ENCODE measurements at places on chromosomes 7 and 10.

DNA sequence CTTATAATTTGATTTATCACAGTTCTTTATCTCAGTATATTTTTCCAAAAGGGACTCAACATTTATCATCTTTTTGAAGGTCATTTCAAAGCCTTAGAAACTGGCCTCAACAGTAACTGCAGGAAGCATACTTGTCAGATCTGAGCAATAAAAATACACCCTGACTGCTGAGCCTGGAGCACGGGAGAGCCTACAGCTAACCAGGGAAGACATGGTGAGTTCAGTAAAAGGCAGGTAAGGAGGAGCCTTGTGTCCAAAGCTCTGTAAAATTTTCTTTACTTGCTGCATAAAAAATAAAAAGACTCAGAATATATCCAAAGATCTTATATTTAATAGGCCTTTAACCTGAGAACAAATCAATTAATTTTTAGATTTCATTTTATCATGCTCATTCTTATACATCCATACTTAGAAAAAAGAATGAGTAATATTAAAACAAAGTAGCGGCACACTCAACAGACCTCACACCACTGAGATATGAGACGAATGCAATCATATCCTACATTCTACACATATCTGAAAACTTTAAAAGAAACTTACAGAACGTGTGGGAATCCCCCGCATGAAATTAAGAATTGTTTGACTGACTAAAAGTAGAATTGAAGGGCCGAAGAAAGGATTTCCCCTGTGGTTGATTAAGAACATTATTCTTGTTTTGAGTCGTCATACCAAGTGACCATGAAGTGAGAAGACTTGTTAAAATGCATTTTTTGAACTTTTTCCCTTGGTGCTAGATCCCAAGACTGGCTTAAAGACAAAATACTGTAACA lies 296.4 kb upstream of the MKLN1 start:
- no peak for DNase-seq

DNA sequence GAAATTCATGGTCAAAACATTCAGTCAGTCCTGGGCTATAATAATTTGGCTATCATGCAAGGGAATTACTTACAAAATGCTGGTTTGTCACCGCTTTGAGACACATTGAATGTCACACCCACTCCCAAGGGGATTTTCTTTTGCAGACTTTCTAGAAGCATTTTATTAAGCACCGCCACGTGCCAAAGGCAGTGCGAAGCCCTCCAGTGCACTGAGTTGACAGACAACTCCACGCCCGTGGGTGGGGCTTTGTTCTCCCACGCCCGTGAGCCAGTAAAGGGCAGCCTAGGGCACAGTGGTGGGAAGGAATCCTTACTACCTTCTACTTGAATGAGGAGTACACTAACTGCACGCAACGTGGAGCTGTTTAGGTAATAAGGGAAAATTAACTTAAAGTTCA lies 515.8 kb downstream of the KCNMA1 start:
- DNase-seq = no peak

DNA sequence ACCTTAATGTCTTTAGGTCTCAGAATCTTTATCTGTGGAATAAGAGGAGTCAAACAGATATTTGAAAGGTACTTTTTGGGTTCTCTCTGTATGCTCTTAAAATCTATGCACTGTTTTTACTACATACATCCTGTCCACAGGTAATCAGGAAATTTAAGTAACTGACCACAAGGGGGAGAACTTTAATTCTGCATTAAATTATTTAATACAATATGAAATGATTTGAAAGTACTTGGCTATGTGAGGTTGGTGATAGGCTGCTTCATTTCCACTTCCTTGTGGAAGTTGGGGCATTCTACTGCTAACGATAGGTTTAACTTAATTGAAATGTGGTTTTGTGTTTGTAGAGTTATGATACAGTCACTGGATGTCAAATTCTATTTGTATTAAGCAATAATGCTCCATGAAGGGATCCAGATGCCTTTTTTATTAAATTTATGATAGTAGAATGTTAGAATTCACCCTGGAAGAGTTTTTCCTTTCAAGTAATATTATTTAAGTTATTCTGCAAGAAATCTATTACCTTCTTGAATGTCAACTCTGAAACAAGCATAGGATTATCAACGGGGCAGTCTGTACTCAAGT lies 6.0 kb downstream of the TEX47 start:
- DNase-seq = peak; percentile 23

DNA sequence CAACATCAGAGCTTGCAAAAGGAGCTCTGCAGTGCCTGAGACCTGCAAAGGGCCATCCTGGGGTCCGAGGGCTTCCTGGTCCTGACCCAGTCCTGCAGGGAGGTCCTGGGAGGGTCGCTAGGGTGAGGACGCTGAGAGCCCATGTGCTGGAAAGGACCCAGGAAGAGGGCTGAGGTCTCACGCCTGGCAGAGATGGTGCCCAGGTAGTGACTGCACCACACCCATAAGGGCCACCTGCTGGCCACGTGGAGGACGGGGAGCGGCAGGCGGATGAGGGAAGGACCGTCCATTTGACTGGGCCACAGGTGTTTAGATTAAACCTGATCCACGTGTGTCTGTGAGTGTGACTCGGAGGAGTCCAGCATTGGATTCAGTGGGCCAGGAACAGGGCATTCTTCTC lies 392.8 kb downstream of the DNAJB6 start:
- no peak for DNase-seq

- no peak for DNase-seq
Measured at GRCh38 chr7:111785076-111785475, 222.8 kb upstream of the IMMP2L start.

DNA sequence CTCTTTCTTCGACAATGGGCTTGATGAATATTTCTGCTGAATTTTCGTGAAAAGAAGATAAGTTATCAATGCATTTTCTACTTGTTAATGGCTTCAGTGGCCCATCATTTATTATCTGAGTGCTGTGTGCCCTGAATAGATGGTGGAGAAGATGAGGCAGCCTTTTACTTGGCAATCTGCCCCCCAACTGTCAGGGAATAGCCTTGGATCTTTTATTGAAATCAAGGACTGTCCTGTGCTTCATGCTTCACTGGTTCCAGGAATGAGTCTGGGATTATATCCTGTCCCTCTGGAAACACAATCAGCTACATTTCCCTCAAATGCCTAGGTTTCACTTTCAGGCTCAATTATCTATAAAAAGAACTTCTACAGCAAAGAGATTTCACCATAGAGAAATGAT lies 75.9 kb upstream of the NXPH1 start:
- DNase-seq = no peak

- DNase-seq = no peak
Measured at GRCh38 chr7:143401265-143401664, 7.4 kb downstream of the EPHA1 start.

DNA sequence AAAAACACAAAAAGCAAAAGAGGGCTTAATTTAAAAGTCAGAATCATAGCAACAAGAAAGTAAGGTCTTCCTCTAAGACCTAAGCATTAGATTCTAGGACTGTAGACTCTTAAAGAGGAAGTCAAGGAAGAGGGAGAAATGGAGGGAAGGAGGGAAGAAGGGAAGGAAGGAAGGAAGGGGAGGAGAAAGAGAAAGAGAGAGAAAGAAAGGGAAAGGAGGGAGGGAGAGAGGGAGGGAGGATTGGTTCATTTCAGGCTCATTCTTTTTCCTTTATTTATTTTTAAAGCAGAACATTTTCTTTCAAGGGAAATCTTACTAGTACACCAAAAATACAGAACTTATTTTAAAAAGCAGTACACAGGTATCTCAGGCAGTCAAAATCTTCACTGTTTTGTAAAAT lies 81.1 kb downstream of the DLG5 start:
- no peak for DNase-seq

GRCh38 chr7:30555525-30555924 lies 39.2 kb upstream of the GARS1 start:
- no peak for DNase-seq

- DNase-seq = no peak
Measured at GRCh38 chr10:48681740-48682139, 2.9 kb upstream of the WDFY4 start.

DNA sequence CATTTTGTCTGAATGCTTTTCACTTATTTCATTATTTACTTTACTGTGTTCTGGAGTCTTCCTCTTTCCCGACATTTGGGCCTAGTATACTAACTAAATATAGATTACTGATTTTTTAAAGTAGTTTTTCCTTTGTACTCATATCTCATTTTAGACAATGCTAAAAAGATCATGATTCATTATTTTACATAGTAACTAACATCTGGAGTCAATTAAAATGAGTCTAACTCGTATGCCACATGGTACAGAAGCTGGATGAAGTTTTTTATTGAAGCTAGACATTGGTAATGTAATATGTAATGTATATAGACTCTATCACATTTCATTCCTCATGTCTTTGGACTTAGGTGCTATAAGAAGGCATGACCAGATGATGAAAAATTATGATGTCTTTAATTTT lies 156.3 kb upstream of the HGF start:
- peak; percentile 17 for DNase-seq

- DNase-seq = peak; percentile 55
Measured at GRCh38 chr7:128904381-128905197, 5.9 kb downstream of the KCP start.

- no peak for DNase-seq
Measured at GRCh38 chr10:13593535-13593934, 6.8 kb downstream of the PRPF18 start.

- DNase-seq = no peak
Measured at GRCh38 chr7:70592171-70592570, 539.8 kb upstream of the GALNT17 start.

- DNase-seq = no peak
Measured at GRCh38 chr7:128090492-128090891, 59.3 kb upstream of the LRRC4 start.

- no peak for DNase-seq
Measured at GRCh38 chr10:61844116-61844822, 57.2 kb upstream of the ARID5B start.

DNA sequence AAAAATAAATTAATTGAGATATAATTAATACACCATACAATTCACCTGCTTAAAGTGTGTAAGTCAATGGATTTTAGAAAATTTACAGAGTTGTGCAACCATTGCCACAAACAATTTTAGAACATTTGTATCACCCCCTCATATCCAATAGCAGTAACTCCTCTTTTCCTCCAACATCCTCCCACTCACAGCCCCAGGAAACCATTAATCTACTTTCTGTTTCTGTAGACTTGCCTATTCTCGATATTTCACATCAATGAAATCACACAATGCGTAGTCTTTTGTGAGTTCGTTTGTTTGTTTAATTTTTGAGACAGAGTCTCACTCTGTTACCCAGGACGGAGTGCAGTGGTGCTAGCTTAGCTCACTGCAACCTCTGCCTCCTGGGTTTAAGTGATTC lies 13.7 kb upstream of the HERC4 start:
- DNase-seq = no peak

DNA sequence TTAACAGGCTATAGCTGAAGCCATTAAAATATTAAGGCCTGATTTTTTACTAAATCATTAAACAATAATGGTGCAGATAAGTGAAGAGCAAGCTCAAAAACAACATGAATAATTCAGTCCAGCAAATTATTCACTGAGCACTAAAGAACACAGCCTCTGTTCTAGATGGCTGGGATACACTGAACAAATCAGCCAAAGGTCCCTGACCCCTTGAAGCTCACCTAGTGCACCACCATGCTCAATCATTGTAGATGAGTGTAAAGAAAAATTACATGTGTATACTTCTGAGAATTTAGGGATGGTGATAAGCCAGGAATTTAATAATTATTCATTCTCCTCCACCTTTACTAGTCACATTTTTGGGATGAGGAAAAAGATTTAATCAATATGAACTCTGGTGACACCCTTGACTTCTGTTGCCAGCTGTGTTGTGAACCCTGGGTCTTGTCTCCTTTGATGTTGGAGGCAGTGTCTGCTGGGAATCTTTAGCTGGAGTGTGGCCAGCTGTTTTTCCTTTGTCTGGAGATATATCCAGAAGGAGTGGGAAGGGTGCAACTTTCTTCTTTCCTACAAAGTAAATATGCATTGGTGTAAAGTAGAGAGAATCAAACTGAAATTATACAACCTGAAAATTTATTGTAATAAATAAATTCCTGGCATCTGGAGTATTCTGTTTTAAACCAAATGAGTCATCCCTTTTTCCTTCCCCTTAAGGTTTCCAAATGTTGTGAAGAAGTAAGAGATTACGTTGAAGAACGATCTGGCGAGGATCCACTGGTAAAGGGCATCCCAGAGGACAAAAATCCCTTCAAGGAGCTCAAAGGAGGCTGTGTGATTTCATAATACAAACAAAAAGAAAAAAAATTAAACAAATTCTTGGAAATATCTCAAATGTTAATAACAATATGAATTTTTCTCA lies 4.0 kb downstream of the GNGT1 start:
- no peak for DNase-seq

- no peak for DNase-seq
Measured at GRCh38 chr10:17682236-17682946, 38.4 kb downstream of the STAM start.

GRCh38 chr10:12154516-12154915 lies 25.0 kb downstream of the SEC61A2 start:
- DNase-seq = no peak

Data from amniotic stem cell (primary cell).